ENCODE measurements at places on chromosomes 3 and 15.

GRCh38 chr3:78204977-78205376, 1165.1 kb downstream of the ROBO2 start:
- no peak for DNase-seq

- DNase-seq, result no peak
These were observed 48.6 kb upstream of the CDAN1 start for GRCh38 chr15:42785569-42785968.

DNA sequence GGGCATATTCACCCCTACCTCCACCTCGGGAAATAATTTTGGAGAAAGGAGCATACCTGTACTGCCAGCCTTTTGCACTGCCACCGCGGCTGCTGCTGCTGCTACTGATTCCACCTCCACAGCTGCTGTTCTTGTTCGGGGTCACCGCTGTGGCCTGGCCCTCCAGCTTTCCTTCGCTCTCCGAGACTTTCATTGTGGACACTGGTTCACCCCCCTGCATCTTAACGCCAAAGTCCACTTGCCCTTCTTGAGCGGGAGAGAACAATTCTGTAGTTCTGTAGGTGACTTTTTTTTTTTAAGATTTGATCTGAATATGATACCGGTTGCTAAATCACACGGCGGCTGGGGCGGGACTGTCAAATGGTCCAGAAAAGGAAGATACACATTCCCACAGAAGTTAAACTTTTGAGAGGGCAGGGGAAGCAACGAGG, 701 bp downstream of the OSBPL11 start:
- DNase-seq, result no peak

- DNase-seq, result no peak
These were observed 20.3 kb downstream of the SETMAR start for GRCh38 chr3:4323246-4324027.

DNA sequence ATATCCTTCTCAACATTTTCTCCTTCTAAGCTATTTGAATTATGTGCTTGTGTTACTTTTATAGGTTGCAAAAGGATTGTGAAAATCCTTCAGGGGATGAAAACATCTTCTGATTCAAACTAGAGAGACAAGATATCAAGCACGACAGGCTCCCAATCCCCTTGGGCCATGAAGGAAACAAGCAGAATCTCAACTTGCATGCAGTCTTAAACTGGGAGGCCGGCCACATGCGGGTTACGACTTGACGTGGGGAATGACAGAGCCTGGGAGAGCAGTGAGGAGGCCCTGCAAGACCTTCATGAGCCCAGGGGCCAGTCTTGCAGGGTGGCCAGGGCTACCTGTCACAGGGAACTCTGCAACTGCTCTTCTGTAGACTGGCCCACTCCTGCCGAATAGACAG, 94.4 kb downstream of the SCN11A start:
- no peak for DNase-seq

GRCh38 chr15:99702895-99703602, 30.2 kb downstream of the LYSMD4 start:
- no peak for DNase-seq

GRCh38 chr3:192129586-192129985, 597.8 kb downstream of the FGF12 start:
- no peak for DNase-seq

DNA sequence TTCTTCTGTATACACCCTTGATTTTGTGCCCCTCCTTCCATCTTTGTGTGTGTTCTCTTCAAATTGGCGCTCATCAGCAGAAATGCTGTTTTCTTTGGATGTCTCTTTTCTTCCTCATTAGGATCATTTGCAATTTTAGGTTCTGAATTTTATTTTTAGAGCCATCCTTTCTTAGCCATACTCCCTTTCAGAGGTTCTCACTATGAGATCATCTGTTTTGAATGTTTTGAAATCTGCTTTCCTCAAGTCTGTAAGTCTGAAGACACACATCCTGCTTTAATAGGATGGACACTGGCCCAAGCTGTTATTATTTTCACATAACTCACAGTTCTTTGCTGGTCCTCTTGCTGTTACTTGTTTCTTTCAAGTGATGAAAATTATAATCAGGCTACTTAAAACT, 124.8 kb downstream of the BDH1 start:
- DNase-seq, result no peak

DNA sequence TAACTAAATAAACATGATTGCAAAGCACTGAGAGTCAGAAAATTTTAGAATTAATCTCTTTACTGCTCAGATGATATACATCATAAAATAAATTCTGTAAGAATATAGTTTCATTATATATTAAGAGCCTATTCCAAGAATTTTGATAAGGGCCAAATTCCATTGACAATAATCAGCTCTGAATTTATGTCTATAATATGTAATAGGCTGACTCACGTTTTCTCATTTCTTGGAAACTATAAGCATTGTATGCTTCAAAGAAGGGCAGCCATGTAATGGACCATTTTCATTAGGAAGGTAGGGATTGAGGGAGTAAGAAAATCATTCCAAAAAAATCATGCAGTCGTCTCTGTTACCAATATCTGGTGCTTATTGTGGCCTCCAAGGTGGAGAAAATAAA, 315.9 kb downstream of the ZIC4 start:
- DNase-seq, result no peak

DNA sequence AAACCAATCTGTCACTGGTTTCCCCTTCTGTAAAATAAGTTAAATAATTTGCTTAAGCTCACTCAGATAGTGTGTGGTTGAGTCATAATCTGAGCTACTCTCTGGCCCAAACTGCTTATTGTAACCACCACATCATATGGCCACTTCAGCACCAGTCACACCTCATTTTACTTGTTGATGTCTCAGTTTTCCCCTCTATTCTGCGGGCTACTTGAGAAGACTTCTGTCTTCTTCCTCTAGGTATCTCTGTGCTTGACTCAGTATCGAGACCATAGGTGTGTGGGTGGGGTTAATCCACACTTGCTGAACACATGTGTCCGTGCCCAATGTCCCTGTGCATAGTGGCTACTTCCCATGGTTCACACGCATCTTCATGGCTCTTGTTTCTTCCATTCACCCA, 32.9 kb downstream of the CRYGS start:
- DNase-seq, result no peak
